Retinal pigment epithelial cell (primary cell): ENCODE measurements at places on chromosomes 11 and 22.
A peak's percentile ranks its signal among the peaks of the same experiment; 100 is the strongest.

- DNase-seq = no peak
Measured at GRCh38 chr11:46181843-46182424, 60.7 kb upstream of the PHF21A start.

DNA sequence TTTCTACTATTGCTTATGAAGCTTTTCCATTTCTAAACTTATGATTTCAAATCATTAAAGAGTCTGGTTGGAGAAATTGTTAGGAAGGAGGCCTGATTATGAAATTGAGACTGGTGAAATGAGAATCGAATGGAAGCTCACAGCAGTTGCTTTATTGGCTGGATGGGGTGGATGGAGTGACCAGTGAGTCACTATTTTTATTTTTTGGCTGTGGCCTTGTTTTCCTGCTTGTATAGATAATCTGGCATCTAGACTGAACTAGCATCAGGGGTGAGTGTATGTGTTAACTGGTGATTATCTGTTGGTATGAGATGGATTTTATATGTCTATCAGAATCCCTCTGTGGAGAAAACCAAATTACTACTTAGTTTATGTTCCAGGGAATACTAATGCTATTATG lies 36.2 kb downstream of the UVRAG start:
- no peak for DNase-seq

- no peak for DNase-seq
Measured at GRCh38 chr11:108142304-108142703, 20.9 kb downstream of the ACAT1 start.

- DNase-seq = no peak
Measured at GRCh38 chr22:42061041-42061440, 9.6 kb downstream of the NAGA start.

- no peak for DNase-seq
Measured at GRCh38 chr22:46457502-46458488, 79.6 kb downstream of the CELSR1 start.

- DNase-seq = no peak
Measured at GRCh38 chr11:62127941-62128770, 4.3 kb downstream of the INCENP start.

DNA sequence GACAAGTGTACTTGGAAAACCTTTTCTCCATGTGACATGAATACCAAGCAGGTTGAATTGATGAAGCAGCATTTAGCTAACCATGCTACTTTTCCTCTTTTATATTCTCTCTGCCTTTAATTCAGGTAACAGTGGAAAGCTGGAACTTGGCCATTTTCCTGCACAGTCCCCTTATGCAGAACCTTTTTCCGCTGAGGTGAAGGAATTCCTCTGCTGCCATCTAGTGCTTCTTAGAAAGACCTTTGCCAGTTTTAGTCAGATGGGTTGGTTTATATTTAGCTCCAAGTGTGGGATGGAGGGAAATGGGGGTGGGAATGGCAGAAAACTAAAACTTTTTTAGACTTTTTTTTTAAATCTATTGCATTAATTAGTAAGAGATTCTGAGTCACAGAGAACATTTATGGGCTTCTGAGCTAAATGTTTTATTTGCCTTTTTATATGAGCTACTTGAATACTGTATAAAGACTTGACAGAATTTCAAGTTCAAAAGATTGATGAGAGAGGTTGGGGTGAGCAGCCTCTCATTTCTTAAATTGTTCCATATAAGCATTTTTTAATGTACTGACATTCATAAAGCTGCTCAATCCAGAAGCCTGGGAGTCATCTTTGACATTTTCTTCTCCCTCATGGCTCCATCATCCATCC lies 153.9 kb upstream of the ZC3H12C start:
- DNase-seq = peak; percentile 62

DNA sequence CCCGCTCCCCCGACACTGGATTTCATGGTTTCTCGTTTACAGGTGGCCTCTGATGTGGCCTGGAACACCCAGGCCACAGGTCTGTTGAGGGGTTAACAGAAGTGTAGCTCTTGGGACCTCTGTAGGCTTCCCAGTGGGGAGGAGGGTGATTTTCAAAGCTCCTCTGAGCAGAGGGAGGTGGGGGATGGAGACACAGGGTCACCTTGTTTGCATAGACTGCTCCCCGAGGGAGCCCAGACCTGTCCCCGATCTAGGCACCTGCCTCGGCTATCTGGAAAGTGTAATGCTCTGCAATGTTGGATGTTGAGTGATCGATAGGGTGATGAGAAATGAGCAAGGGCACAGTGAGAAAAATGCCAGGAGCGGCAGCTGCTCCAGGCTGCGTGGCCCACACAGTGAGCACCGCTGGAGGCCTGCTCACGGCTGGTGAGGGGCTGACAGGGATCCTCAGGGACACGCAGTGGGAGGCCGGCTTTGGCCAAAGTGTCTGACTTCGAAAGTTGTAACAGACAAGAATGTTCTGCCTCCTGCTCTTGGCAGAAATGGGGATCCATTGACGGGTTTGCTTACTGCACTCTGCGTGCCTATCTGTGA lies 594.1 kb downstream of the BRD1 start:
- no peak for DNase-seq

DNA sequence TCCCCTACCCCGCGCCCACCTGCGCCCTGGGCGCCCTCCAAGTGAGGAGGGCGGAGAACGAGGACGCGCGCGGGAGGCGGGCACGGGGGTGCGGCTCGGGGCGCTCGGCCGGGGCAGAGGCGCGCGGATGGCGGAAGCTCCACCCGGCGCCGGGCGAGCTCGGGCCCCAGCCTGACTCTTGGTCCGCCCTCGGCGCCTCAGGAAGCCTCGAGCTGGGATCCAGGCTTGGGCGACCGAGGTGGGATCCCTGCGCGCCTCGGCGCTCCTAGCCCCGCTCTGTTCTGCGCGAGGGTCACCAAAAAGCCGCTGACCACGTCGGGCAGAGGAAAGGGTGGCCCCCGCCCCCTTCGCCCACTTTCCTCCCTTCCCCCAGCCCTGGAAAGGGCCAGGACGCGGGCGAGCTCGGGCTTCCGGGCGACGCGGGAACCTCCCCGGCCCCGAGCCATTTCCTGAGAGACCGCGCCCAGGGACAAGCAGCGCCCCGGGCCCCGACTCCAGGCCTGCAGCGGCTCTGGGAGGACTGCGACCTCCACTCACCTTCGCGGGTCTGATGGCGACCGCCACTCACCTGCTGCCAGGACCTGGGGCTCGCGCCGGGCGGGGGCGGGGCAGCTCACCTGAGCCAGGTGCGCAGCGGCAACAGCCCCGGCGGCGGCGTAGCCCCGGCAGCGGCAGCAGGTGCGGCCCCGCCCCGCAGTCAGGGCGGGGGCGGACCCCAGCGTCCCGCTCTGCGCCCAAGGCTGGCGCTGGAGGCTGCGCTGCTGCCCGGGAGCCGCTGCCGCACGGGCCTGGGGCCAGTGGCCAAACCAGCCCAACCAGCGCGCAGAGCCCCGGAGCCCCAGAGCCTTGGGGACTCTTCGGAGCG lies 2.2 kb upstream of the SIGIRR start:
- DNase-seq = no peak

GRCh38 chr11:16215352-16215751 lies 141.0 kb downstream of the SOX6 start:
- DNase-seq = no peak

- DNase-seq = no peak
Measured at GRCh38 chr11:110106713-110107274, 13.6 kb downstream of the ZC3H12C start.

DNA sequence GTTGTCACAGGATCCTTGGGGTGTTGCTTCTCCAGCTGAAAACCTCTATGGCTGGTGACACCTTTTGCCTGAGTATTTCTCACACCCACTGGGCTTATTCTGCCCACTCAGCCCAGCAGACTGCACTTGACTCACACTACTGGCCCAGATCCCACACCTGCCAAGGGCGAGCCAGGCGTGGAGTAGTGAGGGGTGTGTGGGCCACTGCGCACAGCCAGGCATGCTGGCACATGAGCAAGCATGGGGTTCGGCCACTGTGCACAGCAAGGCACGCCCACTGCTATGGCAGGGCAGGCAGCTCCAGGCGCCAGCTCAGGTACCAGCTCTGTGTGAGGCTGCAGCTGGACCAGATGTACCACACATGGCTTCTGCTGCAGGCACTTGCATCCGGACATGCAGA lies 116.5 kb upstream of the MTNR1B start:
- DNase-seq = no peak

GRCh38 chr11:57477507-57478189 lies 17.3 kb downstream of the RTN4RL2 start:
- DNase-seq = no peak

DNA sequence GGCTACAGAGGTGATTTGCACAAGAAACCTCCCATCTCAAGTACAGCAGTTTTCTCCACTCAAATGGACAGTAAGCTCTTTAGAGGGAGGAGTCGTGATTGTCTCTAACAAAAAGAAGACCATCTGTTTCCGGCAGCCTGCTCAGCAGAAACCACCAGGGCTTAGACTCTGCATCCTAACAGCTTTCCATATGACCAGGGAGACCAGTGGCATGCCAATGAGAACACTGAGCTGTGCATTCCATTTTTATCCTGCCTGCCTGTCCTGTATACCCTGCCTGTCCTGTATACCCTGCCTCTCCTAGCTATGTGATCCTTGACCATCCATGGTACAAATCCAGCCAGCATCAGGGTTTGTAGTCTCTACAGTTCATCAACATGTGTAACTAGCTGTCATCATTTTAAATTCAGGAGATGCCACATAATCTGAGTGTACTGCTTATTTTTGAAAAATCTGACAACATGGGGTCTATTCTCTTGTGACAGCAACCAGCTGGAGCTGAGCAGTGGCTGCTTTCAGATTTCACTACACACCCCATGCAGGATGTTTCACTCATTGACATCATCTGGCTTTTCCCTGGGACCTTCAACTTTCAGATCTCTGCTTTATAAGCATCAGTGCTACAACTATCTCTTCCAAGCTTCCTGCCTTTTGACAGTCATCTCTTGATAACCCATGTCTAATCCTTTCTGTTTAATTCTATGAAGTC lies 50.5 kb upstream of the POU2AF2 start:
- no peak for DNase-seq

GRCh38 chr11:12266943-12267342 lies 110.4 kb upstream of the PARVA start:
- no peak for DNase-seq

DNA sequence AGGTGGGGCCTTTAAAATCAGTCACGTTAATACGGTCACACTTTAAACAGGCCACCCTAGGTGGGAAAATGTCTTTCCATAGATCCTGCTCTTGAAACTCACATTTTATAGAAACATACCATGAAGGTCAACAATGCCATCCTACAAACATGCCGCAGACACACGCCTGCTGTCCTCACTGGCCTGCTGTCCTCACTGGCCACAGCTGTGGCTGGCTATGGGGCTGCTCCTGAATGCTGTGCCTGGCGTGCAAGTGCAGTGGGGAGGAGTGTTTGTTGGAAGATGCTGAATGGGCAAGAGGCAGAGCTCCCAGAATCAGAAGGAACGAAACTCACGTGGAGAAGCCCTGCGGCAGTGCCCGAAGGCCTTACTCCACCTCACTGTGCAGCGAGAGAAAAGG lies 106.2 kb upstream of the BID start:
- no peak for DNase-seq

GRCh38 chr11:116694815-116695590 lies 77.8 kb downstream of the BUD13 start:
- DNase-seq = no peak

- DNase-seq = peak; percentile 86
Measured at GRCh38 chr11:6468712-6469495, 4.8 kb downstream of the TRIM3 start.

- no peak for DNase-seq
Measured at GRCh38 chr11:75229466-75229865, 11.1 kb upstream of the TPBGL start.

- no peak for DNase-seq
Measured at GRCh38 chr11:96486890-96487611, 97.2 kb downstream of the JRKL start.

GRCh38 chr22:31732089-31732829 lies 17.7 kb downstream of the PRR14L start:
- no peak for DNase-seq
